Stimulated activated CD8-positive, alpha-beta memory T cell treated with anti-CD3 and anti-CD28 coated beads, Interleukin-7, amount 100 ng/mL, for 24 hours (primary cell): ENCODE measurements at places on chromosomes 7 and 10.

- no peak for DNase-seq
Measured at GRCh38 chr10:47323636-47324296, 1.5 kb downstream of the GDF2 start.

- no peak for DNase-seq
Measured at GRCh38 chr10:3477683-3478082, 305.1 kb upstream of the PITRM1 start.

DNA sequence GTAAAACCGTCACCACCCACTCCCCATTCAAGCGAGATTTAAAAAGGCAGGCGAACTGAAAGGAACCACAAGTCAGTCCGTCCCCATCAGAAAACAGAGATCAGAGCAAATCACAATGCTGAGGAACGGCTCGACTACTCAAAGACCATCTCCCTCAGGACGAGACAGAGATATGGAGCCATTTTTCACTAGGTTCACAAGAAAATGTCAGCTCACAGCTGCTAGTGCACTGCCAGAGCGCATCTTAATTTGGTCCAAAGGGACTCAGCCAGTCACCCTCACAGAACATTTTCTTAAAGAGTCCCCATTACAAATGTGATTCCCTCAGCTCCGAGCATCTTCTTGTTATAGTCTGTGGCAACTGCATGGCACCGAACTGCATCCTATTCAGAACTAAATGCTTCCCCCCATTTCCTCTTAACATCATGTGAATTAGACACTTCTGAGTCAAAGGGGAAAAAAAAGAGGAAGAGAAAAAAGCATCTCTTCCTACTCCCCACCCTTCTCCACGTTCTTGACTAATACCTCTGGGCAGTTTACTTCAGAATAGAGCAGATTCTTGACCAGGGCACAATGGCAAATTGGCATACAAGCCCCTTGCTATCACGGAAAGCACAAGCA is 683.9 kb downstream of the MAGI2 start:
- no peak for DNase-seq

DNA sequence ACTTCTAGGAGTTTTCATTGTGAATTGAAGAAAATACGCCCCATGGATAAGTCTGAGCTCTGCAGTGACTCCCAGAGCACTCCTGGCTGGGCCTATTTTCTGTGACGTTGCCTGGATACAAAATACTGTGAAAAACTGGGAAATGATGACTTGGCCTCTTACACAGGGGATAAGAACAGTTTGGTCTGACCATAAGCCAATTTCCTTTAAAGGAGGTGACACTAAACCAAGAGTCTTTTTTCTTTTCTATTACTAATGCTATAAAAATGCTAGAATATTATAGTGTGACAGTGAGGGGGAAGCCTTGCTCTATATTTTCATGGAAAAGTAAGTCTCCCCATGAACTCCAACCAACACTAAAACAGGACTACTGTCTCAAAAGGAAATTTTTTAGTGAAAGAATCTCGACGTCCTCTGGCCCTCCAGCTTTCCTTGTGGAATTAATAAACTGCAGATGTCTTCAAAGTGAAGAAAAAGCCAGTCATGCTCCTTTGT is 45.5 kb downstream of the MYOF start:
- no peak for DNase-seq

DNA sequence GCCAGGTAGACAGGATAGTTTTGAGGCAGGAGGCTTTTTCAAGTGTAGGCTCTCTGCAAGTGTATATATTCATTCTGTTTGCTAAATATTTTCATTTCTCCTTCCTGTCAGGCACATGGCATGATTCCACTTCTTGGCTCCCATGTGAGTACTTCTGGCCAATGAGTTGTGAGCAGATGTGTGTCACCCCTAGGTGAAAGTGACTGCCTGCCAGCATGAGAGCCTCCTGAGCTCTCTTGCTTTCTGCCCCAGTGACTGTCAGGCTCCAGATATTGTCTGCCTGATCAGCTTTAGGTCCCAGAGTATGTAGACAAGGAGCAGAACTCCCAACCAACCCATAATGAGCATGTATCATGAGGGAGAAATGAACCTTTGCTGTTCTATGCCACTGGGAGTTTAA is 257.6 kb upstream of the NPY start:
- no peak for DNase-seq
